ENCODE measurements at places on chromosomes 12 and 14.

- no peak for DNase-seq
These were observed 463.2 kb downstream of the BCL11B start for GRCh38 chr14:98808494-98809407.

GRCh38 chr14:21382886-21383847, 652 bp downstream of the SUPT16H start:
- DNase-seq: peak; percentile 59

DNA sequence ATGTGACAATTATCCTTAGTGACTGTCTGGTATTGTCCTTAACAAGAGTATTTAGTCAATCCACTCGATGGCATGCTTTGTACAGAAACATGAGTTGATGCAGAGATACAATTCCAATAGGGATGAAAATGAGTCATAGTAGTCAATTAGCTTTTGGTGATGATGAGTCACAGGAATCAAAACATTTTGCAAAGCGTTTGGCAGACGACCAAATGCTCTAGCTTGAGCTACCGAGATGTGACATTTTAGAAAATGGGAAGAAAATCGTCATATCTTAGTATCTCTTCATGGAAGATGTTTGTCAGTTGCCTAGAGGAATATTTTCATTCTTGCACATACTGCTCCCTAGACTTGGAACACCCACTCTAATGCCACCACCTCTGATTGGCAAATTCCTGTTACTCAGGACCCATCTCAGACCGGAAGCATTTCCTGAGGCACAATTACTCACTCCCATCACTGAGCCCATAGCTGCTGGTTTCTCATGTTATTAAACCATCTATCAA, 95.0 kb downstream of the LMNTD1 start:
- DNase-seq: peak; percentile 2

DNA sequence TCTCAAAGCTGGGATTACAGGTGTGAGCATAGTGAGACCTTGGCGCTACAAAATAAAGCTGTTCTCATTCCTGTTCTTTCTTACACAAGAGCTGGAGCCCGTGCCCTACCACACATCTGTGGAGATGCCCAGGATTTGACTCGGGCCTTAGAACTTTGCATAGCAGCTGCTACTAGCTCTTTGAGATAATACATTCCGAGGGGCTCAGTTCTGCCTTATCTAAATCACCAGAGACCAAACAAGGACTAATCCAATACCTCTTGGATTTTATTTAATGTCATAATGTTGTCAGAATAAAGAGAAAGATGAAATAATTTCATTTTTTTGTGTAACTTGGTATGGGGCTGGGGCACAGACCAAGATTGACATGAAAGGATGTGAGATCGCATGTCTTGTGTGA, 7.6 kb downstream of the PNP start:
- no peak for DNase-seq

DNA sequence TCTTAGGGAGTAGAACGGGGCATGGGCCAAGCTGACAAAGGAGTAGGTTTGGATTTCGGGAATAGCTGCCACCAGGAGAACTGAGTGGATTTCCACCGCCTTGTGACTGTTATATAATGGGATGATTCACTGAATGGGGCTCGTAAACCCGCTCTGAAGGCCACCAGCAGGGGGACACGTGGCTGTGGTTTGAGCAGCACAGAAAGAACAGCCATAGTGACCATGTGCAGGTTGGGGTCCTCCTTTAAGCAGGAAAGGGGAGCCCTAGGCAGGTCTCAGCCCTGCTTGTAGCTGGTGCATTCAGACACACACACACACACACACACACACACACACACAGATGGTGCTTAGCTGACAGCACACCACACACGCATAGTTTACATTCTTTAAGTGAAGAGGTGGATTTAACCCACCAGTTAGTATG, 8.6 kb upstream of the ASB2 start:
- no peak for DNase-seq

GRCh38 chr12:45674181-45674977, 55.1 kb upstream of the ARID2 start:
- DNase-seq: no peak

All from NCI-H146 (cell line).